Suprapubic skin (tissue), 4 donors: ENCODE measurements at places on chromosomes 2 and 18. TPM values are rescaled to one million over a fixed set of nuclear protein-coding genes. Genes with fewer than 3 reads are reported as not detected.

Gene NR4A2
- total RNA-seq, result 19.1 TPM

DNA sequence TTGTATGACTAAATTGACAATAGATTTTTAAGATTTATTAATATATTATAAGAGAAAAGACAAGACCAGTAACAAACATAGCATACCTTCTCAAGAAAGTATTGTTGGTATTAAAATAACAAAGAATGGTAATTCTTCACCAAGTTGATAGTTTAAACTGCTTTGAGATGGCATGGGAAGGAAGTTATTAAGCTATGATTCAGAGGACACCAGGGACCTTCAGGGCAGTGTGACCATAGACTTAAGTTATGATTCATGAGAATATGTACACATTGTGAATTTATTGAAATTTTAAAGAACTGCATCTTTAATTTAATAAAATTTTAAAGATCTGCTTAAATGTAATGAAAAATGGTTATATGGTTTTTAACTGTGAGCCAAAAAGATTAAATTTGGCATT, 205.7 kb downstream of the DSEL start:
- no peak for DNase-seq

- DNase-seq, result no peak
Observed at GRCh38 chr2:207051385-207051965, 112.2 kb downstream of the CPO start.

GRCh38 chr18:62072370-62072769, 114.5 kb downstream of the PIGN start:
- DNase-seq, result no peak

- DNase-seq, result no peak
Observed at GRCh38 chr2:148603562-148603920, 41.0 kb upstream of the EPC2 start.

Gene C1D
- total RNA-seq, result 28.4 TPM

DNA sequence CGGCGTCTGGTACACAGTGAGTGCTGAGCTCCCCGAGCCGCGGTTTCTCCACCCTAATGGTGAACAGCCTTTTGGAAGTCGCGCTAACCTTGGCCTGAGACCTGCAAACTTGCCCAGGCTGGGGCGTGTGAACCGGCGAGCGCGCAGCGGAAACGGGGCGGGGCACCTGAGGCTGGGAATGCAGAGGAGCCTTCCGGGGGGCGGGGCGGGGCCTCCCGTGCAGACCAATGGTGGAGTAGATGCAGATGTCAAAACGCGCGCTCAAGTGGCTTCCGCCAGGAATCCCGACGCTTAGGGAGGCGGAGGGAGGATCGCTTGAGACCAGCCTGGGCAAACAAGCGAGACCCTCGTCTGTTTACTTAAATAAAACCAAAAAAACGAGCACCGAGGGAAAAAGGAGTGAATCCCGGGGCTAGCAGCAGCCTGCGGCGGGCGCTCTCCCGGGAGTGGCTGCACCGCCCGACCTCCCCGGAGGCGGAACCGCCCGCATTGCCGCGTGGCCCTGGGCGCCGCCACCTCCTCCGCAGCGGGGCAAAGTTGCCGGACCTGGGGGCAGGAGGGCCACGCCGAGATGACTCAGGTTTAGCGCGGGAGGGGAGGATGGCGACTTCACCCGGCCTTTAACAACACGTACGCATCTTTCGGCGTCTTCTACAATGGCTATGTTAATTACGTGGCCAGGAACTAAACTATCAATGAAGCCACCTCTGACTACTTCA, 2.2 kb upstream of the RRM2 start:
- peak; percentile 96 for DNase-seq

Gene STARD6
- total RNA-seq, result not detected

DNA sequence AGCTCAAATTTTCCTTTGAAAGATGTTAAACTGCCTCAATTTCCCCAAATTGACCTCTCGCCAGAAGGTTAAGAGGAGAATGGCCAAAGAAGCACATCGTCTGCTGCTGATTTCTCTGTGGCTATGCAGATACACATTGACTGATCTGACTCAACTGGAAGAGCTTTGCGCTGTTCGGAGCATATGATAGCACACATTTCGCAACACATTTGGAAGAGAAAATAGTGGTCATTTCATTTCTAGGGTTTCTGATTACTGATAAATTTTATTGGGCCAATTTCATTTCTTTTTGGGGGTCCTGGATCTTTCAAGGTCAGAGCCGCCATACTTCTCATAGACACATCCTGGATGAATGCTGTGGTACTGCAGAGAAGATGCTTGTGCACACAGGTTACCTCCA, 138.5 kb downstream of the TMEM200C start:
- no peak for DNase-seq

DNA sequence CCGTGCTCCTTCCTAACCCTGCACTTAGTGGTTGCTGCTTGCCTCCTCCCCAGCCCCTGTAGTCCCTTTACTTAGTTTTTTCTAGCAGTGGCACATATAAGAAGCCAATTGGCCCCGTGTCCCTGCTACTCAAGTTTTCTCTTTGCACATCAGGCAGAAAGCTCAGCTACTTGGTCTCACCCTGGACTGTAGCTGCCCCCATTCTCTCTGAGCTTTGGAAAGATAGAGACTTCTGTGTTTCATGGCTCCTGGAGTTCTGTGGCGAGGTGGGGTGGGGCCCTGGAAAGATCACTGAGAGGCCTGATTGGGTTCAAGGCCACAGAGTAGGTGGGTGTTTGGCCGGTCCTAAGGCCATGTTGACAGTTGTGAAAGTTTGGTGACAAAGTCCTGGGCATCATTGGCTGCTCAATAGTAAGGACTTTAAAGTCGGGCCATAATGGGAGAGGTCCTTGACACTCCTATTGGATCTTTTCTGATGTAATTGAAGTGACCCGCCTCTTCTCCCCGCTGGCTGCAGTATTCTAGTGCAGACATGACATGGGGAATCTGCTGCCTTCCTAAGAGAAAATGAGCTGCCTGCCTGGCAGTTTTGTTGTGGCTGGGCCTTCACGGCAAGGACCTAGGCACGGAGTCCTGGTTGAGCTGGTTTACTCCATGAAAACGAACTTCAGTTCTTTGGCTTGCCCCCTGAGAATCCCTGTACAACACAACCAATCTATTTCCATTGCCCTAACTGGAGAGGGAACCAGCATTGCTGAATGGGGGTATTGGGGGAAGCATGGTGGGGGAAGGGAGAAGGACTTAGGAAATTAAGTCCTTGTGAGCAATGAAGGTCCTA, 26.2 kb upstream of the CYP27A1 start:
- no peak for DNase-seq

DNA sequence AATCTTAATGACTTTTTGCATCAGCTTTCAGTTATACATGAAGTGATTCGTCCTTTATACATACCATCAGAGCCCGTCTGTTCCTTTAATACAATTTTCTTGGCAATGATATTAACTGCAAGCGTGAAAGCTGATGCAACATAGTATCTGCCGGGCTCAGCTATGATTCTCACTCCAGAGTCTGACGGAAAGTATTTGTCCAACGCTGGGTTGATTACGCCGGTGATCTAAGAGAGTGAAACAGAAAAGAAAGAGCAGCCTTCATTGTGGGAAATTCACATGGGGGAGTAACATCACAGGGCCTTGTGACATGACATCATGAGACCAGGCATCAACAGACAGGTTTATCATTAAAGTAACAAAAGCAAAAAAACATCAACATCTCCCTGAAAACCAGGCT, 6.2 kb downstream of the ODC1 start:
- no peak for DNase-seq

DNA sequence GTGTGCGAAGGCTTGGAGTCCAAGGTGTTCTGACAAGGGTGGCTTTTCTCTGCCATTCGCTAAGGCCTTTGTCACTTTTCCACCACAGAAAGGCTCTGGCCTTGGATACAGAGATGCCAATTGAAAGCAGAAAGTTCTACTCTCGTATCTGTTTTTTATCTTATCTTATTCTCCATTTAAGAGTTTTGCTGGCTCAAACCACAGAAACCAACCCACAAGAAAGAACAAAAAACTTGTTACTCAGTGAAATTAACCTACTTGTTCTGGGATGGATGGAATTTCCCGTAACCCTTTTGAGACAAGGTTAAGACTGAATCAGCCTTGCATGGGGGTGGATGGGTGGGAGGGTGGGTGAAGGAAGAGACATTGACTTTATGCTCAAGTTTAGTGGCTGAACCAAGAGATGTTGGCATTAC, 221.7 kb downstream of the CDH20 start:
- DNase-seq, result no peak

Gene C2orf78
- not detected for total RNA-seq

Gene HOXD11
- not detected for total RNA-seq

Gene ARHGAP28
- 3.1 TPM for total RNA-seq

GRCh38 chr2:16400127-16400623, 265.5 kb downstream of the CYRIA start:
- no peak for DNase-seq

Gene DES
- 100 TPM for total RNA-seq

DNA sequence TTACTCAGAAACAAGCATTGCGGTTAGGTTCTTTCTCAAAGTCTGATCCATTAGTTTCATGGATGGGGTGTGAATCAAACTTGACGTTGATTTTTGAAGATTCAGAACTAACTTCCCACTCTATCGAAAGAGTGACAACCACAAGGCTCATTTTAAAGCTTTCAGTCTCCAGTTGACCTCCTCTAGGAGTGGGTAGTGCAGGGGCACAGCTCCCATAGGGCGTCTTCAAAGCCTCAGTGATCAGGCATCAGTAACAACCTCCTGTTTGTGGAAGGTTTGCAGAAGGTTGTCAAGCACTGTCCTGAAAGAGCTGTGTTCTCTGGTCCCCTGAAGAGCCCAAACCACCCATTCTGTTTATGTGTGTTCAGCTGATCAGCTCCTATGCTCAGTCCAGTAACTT, 10.2 kb downstream of the MTCL1 start:
- DNase-seq, result no peak

GRCh38 chr2:153005071-153005730, 286.8 kb downstream of the ARL6IP6 start:
- no peak for DNase-seq

- no peak for DNase-seq
Observed at GRCh38 chr2:128228894-128229293, 89.8 kb downstream of the HS6ST1 start.

GRCh38 chr18:48804856-48805610, 145.7 kb downstream of the SMAD7 start:
- DNase-seq, result peak; percentile 72

DNA sequence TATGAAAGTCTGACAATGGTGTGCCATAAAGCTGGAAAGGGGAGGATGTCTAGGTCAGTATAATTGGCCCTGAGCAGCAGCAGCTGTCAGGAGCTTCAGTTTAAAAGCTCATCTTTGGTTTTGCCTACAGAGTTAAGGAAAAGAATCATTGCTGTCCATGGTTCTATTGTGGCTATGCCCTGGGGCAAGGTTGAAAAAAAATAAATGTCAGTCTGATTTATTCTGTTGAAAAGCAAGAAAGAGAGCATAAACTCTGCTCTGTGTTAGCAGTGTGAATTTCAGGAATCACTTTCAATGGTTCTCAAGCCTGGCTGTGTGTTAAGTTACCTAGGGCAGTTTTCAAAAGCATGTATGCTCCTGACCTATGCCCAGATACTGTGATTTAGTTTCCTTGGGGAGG, 446.7 kb downstream of the SETBP1 start:
- DNase-seq, result no peak

- DNase-seq, result no peak
Observed at GRCh38 chr2:126753501-126754212, 97.7 kb downstream of the GYPC start.

Gene IL36RN
- total RNA-seq, result 7.7 TPM

- DNase-seq, result no peak
Observed at GRCh38 chr2:174004905-174005605, 39.9 kb upstream of the SP3 start.

- DNase-seq, result no peak
Observed at GRCh38 chr2:40115894-40116293, 336.0 kb downstream of the SLC8A1 start.

DNA sequence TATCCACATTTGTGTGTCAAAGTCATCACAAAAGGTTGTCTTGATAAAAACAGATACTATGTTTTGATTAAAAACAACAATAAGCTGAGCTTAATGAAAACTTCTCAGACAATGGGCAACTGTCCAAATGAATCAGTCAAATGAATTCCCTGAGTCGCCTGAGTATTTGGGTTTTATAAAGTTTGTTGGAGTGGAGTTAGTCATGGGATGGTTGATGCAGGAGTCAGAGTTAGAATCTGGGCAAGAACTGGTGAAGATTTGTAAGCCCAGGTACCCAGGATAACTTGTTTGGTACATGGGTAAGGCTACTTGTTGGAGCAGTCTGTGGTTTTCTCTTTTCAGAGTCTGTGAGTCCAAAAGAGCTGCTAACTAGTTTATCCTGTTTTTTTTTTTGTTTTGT, 34.4 kb upstream of the RAPGEF4 start:
- DNase-seq, result no peak

DNA sequence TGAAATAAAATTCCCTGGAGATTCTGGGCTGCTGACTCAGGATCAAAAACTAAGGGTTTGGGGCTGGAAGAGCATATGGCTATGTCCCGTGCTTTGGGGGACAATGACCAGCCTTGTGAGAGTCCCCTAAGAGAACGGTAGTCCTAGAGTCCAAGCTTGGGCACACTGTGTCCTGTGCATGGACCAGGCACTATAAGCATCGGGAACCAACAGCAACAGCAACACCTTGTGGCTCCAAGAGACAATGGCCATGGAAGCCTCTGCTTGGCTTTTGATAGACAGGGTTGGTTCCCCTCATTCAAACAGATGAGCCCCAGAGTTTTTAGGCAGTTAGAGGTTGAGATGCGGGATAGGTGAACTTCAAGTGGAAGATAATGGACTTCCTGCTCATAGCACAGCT, 294.4 kb upstream of the CHAC2 start:
- DNase-seq, result no peak

- no peak for DNase-seq
Observed at GRCh38 chr2:127439343-127439742, 21.1 kb downstream of the PROC start.

- no peak for DNase-seq
Observed at GRCh38 chr2:64063454-64063853, 44.2 kb upstream of the VPS54 start.

GRCh38 chr18:75478996-75479880, 51.7 kb upstream of the SMIM21 start:
- DNase-seq, result no peak

Gene IL1RN
- total RNA-seq, result 129 TPM

DNA sequence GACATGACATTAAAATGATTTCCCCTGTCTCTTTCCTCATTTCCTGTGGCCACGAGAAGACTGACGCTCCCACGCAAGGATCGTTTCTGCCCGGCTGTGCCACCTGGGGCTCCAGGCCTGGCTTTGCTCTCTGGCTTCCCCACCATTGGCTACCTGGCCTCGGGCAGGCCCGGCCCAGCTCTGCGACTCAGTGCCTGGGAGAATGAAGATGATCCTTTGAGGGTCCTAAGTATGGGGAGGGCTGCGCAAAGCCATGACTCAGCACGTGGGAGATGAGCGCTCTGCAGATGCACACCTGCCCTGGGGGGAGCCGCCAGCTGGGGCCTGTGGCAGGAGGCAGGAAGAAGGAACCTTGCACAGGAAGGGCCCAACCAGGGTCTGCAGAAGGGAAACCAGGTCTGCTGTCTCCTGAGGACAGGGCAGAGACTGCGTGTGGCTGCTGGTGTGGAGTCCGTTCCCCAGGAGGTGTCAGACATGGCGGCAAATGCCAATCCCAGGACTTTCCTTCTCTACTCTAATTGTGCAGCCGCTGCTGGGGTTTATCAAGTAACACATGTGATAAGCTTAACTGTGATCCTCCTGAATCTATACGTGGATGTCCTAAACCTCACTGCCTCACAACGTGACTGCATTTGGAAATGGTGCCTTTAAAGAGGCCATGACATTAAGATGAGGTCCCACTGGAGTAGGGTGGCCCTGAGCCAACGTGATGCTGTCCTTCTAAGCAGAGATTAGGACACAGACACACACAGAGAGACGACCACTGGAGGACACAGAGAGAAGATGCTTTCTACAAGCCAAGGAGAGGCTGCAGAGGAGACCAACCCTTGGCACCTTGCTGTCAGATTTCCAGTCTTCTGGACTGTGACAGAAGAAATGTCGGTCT, 32.9 kb downstream of the MBP start:
- DNase-seq, result no peak
